Hematopoietic multipotent progenitor cell treated with erythropoietin and hydrocortisone succinate and interleukin-3 and kit ligand, for 4 days (in vitro differentiated cells): ENCODE measurements at places on chromosomes 6 and 20.

GRCh38 chr6:20306491-20306890 lies 94.2 kb upstream of the MBOAT1 start:
- DNase-seq: no peak

- DNase-seq: peak; percentile 9
Observed at GRCh38 chr6:7467007-7467897, 74.2 kb upstream of the DSP start.

DNA sequence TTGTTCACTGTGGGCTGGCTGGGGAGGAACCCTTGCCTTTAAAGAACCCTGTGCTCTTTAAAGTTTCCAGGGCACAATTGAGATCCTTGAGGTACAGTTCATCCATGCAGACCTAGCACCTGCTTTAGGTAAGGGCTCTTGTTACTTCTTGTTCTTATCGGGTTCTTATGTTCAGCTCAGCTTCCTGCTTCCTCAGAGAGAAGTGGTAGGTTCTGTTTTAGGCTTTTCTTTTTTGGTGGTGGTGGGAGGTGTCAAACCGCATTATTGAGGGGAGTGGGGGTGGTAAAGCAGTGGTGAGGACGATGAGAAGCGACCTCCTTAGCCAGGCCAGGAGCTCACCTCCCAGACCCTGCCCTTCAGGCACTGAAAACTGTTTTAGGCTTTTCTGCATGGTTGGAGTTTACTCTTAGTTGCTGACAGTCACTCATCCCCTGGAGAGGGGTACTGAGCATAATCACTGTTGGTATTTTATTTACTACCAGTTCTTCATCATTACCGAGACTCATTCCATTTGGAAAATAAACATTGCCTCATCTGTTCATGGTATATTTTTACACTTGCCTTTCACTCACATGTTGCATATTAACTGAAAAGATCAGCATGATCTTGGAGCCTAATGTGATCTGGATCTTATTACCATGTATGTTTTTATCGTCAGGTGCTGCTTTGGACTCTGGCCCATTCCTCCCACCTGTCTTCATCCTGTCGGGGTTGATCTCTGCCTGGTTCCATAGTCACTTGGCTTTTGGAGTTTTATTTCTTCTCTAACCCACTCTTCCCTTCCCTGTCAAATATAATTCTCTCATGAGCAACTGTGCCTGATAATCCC lies 35.4 kb downstream of the SLC16A10 start:
- DNase-seq: no peak

GRCh38 chr6:57256541-57256940 lies 34.4 kb upstream of the RAB23 start:
- no peak for DNase-seq

- peak; percentile 35 for DNase-seq
Observed at GRCh38 chr20:62707921-62708521, 615 bp upstream of the NTSR1 start.

DNA sequence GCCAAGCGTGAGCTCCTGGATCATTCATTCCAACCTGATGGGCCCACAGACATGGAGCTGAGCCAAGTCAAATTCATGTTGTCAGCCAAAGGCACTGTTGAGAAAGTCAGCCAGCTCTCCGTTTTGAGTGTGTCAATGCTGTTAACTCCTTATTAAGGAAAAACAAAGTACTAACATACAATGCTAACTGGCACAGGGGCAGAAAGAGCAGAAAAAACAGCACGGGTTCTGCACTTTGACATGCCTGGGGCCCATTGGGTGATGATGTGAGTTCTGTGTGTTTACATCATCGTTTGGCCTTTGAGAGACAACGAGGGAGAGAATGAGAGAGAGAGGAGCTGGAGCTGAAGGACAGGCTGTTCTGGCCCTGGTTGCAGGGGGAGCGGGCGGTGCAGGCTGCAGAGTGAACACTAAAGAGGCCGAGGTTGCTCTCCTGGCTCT lies 85.9 kb downstream of the SMOC2 start:
- no peak for DNase-seq

DNA sequence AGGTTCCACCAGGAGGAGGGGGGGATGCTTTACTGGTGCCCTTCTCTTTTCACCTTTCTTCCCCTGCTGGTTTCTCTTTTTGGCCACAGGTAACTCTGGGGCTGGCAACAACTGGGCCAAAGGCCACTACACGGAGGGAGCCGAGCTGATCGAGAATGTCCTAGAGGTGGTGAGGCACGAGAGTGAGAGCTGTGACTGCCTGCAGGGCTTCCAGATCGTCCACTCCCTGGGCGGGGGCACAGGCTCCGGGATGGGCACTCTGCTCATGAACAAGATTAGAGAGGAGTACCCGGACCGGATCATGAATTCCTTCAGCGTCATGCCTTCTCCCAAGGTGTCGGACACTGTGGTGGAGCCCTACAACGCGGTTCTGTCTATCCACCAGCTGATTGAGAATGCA lies 4.4 kb downstream of the TUBB1 start:
- DNase-seq: no peak

DNA sequence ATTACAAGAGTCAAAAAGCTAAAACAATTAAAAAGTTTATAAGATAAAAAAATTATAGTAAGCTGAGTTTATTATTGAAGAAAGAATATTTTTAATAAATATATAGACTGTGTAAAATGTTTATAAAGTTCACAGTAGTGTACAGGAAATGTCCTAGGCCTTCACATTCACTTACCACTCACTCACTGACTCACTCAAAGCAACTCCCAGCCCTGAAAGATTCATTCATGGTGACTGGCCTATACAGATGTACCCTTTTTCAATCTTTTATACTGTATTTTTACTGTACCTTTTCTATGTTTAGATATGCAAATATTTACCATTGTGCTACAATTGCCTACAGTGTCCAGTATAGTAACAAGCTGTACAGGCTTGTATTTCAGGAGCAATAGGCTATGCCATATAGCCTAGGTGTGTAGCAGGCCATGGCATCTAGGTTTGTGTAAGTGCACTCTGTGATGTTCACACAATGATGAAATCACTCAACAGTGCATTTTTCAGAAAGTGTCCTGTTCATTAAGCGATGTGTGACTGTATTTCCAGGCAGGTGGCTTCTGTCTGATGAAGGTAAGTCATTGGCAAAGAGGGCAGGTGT lies 130.2 kb downstream of the BTBD3 start:
- no peak for DNase-seq

DNA sequence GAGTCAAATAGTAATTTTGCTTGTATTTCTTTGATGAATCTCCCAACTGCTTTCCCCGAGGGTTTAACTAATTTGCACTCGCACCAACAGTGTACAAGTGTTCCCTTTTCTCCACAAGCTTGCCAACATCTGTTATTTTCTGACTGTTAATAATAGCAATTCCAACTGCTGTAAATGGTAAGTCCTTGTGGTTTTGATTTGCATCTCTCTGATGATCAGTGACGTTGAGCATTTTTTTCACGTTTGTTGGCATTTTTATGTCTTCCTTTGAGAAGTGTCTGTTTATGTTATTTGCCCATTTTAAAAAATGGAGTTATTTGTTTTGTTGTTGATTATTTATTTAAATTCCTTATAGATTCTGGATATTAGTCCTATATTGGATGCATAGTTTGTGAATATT lies 399.8 kb upstream of the MAN1A1 start:
- peak; percentile 46 for DNase-seq

- DNase-seq: no peak
Observed at GRCh38 chr6:95589067-95589466, 11.7 kb downstream of the MANEA start.

GRCh38 chr6:82247505-82248272 lies at the start of gene IBTK:
IBTK (minus strand) TSS chr6:82247744; CDS start chr6:82240486, 7,258 bp downstream.
- DNase-seq: peak; percentile 96

- DNase-seq: no peak
Observed at GRCh38 chr20:8021541-8022269, 2.1 kb upstream of the TMX4 start.

- DNase-seq: peak; percentile 81
Observed at GRCh38 chr20:44664131-44664530, 12.6 kb upstream of the ADA start.

GRCh38 chr20:11255860-11256259 lies 582.1 kb upstream of the JAG1 start:
- DNase-seq: no peak

DNA sequence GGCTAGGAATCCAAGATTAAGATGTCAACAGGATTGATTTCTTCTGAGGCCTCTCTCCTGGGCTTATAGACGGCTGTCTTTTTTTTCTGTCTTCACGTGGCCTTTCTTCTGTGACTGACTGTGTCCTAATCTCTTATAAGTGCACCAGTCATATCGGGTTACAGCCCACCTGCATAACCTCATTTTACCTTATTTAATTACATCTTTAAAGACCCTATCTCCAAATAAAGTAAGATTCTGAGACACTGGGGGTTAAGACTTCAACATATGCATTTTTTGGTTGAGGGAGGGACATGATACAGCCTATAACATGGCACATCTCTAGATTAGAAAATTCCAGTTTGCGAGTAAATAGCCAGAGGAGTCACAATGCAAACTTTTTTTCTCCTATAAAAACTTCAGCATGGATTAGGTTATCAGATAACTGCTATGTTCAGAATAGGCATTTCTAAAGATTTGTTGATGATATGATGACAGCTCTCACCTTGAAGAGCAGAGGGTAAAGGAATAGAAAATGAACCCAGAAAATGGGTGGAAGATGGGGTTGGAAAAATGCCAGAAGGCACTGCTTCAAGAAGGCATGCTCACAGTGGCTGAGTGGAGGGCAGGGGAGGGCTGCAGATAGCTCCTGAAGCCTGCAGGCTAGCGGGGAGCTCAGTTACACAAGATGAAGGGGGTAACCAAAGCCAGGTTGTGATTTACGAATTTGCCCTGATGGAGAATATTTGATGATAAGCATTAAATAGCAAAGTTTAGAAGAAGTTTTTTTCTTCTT lies 8.7 kb upstream of the PDE7B start:
- no peak for DNase-seq

DNA sequence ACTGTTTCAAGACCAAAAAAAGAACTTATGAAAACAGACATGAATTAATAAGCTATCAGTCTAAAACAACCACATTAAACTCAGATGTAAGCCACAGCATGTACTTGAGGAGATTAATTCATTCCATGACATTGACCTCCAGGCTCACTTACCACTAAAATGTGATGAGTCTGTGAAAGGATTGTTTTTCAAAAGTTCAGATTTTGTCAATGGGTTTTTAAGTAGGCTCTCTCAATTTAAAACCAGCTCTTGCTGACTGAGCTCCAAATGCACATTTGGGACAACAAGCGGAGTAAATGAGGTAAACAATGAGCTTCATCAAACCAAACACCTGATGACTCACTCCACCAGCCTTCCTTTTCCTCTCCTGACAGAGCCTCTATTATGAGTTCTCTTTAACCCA lies 197.0 kb downstream of the SIM1 start:
- no peak for DNase-seq

DNA sequence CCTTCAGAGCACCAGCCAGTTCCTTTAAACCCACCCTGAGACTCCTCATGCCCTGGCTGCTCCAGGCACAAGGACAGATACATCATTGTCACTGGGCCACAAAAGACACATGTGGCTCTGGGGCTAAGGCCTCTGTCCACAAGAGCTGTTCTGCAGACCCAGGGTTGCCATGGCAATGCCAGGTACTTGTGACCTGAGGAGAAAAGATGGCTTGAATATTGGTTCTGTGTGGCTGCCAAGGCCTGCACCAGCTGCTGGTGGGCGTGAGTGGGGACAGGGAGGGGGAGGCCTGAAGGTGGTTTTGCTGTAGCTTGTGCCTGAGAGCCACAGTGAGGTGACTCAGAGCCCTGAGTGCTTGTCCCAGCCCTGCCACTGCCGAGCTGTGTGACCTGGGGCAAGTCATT lies 31.8 kb downstream of the SAYSD1 start:
- DNase-seq: no peak

DNA sequence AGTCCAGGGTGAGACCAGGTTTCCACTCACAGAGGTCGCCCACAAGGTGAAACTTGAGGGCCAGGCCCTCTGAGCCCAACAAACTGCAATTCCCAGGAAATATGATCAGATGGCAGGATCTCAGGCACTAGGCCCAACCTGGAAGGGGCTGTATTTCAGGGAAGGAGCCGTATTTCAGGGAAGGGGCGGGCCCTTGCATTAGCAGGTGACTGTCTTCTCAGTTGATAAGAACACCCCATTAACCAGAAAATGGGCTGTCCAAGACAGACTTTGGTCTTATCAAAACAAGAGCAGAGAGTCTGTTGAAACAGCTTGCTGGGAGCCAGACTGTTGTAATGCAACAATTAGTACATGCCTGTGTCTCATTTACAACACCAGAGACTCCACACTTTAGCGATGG lies 10.9 kb upstream of the BNIP5 start:
- DNase-seq: peak; percentile 93

- peak; percentile 28 for DNase-seq
Observed at GRCh38 chr6:157528931-157529653, 148.1 kb downstream of the ZDHHC14 start.

GRCh38 chr6:142409794-142410193 lies 108.0 kb downstream of the ADGRG6 start:
- no peak for DNase-seq

DNA sequence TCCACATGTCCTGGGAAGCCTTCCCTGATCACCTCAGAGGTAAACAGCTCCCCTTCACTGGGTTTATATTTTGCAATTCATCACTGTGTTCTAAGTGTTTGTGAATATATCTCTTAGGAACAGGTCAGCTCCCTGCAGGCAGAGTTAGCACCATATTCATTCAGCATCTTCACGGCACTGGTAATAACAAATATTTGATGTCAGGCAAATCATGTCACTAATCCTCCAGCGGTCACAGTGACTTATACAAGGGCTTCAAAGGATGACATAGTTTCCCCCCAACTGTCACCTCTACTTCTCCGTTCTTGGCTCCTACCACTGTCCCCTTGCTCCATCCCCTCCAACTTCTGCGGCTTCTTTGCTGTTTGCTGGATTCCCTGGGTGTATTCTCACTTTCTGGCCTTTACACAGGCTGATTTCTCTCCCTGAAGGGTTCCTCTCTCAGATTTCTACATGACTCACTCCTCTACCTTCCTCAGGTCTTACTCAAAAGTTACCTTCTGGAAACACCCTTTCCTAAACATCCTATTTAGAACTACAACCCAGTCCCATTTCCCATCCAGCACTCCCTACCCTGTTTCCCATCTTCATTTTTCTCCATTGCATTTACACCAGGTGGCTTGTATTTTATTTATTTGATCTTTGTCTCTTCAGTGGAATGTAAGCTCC lies 66.6 kb downstream of the NHLRC1 start:
- no peak for DNase-seq

GRCh38 chr20:8667306-8667705 lies 401.6 kb upstream of the PLCB4 start:
- DNase-seq: no peak

GRCh38 chr6:106446983-106447382 lies 86.5 kb downstream of the CRYBG1 start:
- DNase-seq: no peak

DNA sequence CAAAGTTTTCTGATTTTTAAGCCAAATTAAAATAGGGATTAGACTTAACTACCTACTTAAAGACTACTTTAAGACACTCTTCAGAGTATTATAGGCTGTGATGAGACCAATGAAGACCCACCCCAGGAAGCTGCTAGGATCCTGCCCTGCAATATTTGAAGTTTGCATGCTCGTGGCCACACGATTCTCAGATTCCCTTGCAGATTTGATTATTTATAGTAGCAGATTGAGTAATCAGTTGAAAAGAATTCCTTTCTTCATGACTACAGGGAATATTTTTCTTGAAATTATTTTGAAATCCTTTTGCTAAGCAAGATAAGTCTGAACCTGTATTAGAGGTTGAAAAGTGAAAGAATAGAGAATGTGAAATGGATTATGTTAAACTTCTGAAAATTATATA lies 122.3 kb downstream of the B3GAT2 start:
- DNase-seq: no peak

GRCh38 chr20:51766994-51767866 lies 960 bp downstream of the ATP9A start:
- DNase-seq: peak; percentile 50

- peak; percentile 81 for DNase-seq
Observed at GRCh38 chr20:35947489-35947888, 6.8 kb downstream of the SCAND1 start.

- DNase-seq: peak; percentile 76
Observed at GRCh38 chr6:158322724-158323560, 10.7 kb downstream of the TULP4 start.
